ENCODE measurements at places on chromosomes 4 and X.

- peak overlapping the region; percentile 48 for H3K4me3 ChIP-seq
- H3K36me3 ChIP-seq, result no peaks in the 10 kb centered on the region
- peak overlapping the region; percentile 71 for H3K27ac ChIP-seq
- peak; percentile 13 for DNase-seq
- H3K4me1 ChIP-seq, result peaks cover 25% of the 10 kb centered on the region
Measured at GRCh38 chrX:53716328-53717088, 30.0 kb upstream of the HUWE1 start.

- peaks cover 14% of the 10 kb centered on the region for H3K27me3 ChIP-seq
- no peak overlapping the region for H3K27ac ChIP-seq
- H3K4me3 ChIP-seq, result no peak overlapping the region
- peaks cover 12% of the 10 kb centered on the region for H3K4me1 ChIP-seq
- no peaks in the 10 kb centered on the region for H3K36me3 ChIP-seq
- no peak for DNase-seq
Measured at GRCh38 chrX:52852110-52852860, 15.6 kb downstream of the XAGE3 start.

DNA sequence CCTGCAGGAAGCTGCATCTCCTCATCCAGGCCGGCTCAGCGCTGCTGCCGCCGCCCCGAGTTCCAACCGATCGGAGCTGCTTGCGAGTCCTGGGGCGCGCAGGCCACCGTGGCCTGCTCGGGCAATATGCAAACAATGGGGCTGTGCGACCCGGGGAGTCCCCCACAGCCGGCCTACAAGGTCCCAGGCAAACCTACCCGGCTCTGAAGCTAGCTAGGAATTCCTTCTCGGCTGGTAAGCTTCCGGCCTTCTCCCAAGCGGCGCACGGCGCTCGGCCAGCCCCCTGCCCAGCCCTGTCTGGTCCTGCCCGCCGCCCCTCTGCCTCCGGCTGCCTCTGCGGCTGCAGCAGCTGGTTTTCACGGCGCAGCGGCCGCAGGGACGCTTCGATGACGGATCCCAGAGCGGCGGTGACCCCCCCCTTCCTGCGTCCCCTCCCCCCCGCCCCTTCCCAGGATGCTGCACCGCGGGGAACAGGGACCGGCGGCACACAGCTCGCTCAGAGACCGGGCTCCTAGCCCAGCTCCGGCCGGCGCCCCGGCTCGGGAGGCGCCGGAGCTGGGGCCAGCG, 59.4 kb downstream of the TSC22D3 start:
- H3K4me3 ChIP-seq, result peak overlapping the region; percentile 86
- no peaks in the 10 kb centered on the region for H3K36me3 ChIP-seq
- DNase-seq, result no peak
- H3K4me1 ChIP-seq, result peaks cover 49% of the 10 kb centered on the region
- H3K27ac ChIP-seq, result peak overlapping the region; percentile 93

- no peak for DNase-seq
- no peaks in the 10 kb centered on the region for H3K4me1 ChIP-seq
- no peak overlapping the region for H3K4me3 ChIP-seq
- no peaks in the 10 kb centered on the region for H3K27me3 ChIP-seq
- no peaks in the 10 kb centered on the region for H3K36me3 ChIP-seq
Measured at GRCh38 chr4:90586799-90587198, 459.6 kb downstream of the CCSER1 start.

- H3K4me3 ChIP-seq, result no peak overlapping the region
- DNase-seq, result no peak
- no peak overlapping the region for H3K27ac ChIP-seq
- peaks cover under 1% of the 10 kb centered on the region for H3K4me1 ChIP-seq
- H3K36me3 ChIP-seq, result no peaks in the 10 kb centered on the region
- no peaks in the 10 kb centered on the region for H3K27me3 ChIP-seq
Measured at GRCh38 chr4:48786549-48786948, 6.5 kb upstream of the FRYL start.

GRCh38 chrX:152960115-152960514, 33.8 kb downstream of the PNMA5 start:
- H3K36me3 ChIP-seq, result no peaks in the 10 kb centered on the region
- H3K4me3 ChIP-seq, result no peak overlapping the region
- DNase-seq, result no peak
- no peaks in the 10 kb centered on the region for H3K27me3 ChIP-seq

DNA sequence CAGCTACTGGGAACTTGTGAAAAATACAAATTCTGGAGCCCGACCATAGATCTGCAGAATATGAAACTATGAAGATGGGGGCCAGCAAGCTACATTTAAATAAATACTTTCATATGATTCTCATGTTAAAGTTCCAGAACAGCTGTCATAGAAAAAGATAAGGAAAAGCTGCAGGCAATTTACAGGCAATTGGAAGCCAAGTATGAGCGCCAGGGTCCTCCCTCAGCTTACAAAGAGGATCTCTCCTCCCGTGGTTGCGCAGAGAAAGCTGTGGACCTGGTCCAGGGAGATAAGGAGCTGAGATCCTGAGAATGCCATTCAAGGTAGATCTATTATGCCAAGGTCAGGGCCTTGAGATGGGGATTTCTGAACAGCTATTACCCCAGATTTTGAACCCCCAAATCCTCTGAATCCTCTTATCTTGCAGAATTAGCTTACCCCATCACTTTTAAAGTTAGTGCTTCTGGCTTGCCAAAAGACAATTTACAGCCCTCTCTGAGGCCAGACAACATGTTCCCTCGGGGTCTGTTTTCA, 25.6 kb upstream of the FRAS1 start:
- DNase-seq, result no peak
- peaks cover 32% of the 10 kb centered on the region for H3K27me3 ChIP-seq
- no peak overlapping the region for H3K4me3 ChIP-seq
- no peak overlapping the region for H3K27ac ChIP-seq
- H3K36me3 ChIP-seq, result no peaks in the 10 kb centered on the region

DNA sequence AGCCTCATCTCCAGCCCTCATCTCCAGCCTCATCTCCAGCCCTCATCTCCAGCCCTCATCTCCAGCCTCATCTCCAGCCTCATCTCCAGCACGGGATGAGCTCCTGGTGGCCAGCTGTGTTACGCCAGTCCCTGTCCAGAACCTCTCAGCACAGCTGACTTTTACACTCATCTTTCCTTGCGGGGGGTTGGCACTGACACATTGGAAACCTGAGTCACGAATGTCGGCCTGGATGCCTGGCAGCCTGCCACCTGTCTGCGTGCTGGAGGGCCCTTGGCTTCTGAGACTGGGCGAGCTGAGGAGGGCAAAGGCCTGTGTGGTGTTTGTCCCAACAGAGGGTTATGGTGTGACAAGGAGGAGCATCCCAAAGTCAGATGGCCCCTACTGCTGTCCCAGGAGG, 66.1 kb upstream of the HGFAC start:
- H3K36me3 ChIP-seq, result peaks cover 19% of the 10 kb centered on the region
- H3K4me3 ChIP-seq, result no peak overlapping the region
- H3K4me1 ChIP-seq, result peaks cover 11% of the 10 kb centered on the region
- H3K27ac ChIP-seq, result no peak overlapping the region
- no peak for DNase-seq

- peak overlapping the region; percentile 86 for H3K27ac ChIP-seq
- peak overlapping the region; percentile 84 for H3K4me3 ChIP-seq
- peaks cover 10% of the 10 kb centered on the region for H3K27me3 ChIP-seq
- no peak for DNase-seq
- no peaks in the 10 kb centered on the region for H3K36me3 ChIP-seq
- H3K4me1 ChIP-seq, result peaks cover 51% of the 10 kb centered on the region
Measured at GRCh38 chr4:98659106-98659592, 738 bp upstream of the TSPAN5 start.

GRCh38 chrX:130028196-130028595, 45.8 kb downstream of the BCORL1 start:
- peak; percentile 40 for DNase-seq
- H3K4me1 ChIP-seq, result peaks cover 15% of the 10 kb centered on the region
- H3K36me3 ChIP-seq, result no peaks in the 10 kb centered on the region
- no peak overlapping the region for H3K4me3 ChIP-seq

DNA sequence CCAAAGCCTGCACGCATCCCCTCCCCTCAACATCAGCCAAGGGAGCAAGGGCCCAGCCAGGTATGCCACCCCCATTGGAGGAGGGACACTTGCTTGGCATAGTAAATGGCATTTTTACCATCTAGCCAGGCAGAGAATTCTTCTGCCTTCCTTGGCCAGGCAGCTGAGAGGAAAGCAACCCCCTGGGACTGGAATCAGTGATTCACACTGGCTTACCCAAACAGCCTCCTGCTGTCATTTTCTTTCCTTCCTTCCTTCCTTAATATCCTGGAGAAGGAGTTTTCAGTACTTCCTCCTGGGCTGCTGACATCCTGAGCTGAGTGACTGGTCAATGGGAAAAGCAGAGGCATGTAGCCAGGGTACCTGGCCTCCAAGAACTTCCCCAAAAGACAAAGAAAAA, 28.6 kb upstream of the KIAA1210 start:
- peaks cover 18% of the 10 kb centered on the region for H3K27me3 ChIP-seq
- H3K4me3 ChIP-seq, result no peak overlapping the region
- no peaks in the 10 kb centered on the region for H3K36me3 ChIP-seq
- H3K27ac ChIP-seq, result no peak overlapping the region

DNA sequence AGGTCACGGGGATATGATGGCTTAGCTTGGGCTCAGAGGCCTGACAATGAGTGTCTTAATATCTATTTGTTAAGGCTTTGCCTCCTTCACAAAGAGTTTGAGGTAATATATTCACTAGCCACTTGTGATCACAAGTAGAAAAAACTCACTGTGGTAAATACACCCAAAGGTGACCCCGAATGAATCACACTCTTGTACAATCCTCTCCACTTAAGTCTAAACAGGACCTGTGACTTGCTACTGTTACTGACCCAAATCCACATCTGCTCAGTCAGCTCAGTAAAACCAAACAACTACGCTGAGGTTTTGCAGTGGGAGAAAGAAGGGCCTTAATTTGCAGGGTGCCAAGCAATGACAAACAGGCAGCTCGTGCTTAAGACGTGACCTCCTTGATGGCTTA, 223.8 kb upstream of the MAGEC2 start:
- no peak overlapping the region for H3K4me3 ChIP-seq
- H3K4me1 ChIP-seq, result no peaks in the 10 kb centered on the region
- DNase-seq, result no peak
- H3K27ac ChIP-seq, result no peak overlapping the region
- no peaks in the 10 kb centered on the region for H3K36me3 ChIP-seq
- no peaks in the 10 kb centered on the region for H3K27me3 ChIP-seq

GRCh38 chr4:142405021-142405694, 440.9 kb downstream of the INPP4B start:
- no peak for DNase-seq
- H3K4me1 ChIP-seq, result peaks cover 22% of the 10 kb centered on the region
- H3K27ac ChIP-seq, result no peak overlapping the region
- peaks cover 4% of the 10 kb centered on the region for H3K27me3 ChIP-seq
- no peaks in the 10 kb centered on the region for H3K36me3 ChIP-seq
- no peak overlapping the region for H3K4me3 ChIP-seq

All from naive B cell (primary cell).